Activated CD8-positive, alpha-beta T cell treated with anti-CD3 and anti-CD28 coated beads, Interleukin-2, amount 10 ng/mL, durations not matched to agents 7 days and 5 days (primary cell): ENCODE measurements at places on chromosomes 13 and 19. TPM values are rescaled to one million over a fixed set of nuclear protein-coding genes. Genes with fewer than 3 reads are reported as not detected.
A peak's percentile ranks its signal among the peaks of the same experiment; 100 is the strongest.

GRCh38 chr13:93959796-93960533 is 519.5 kb downstream of the DCT start:
- no peak for DNase-seq
- H3K4me1 ChIP-seq: no peaks in the 10 kb centered on the region
- no peak overlapping the region for H3K27ac ChIP-seq
- no peaks in the 10 kb centered on the region for H3K36me3 ChIP-seq
- no peak overlapping the region for H3K4me3 ChIP-seq
- H3K27me3 ChIP-seq: no peaks in the 10 kb centered on the region

GRCh38 chr19:55632463-55632834 is 8.1 kb upstream of the ZNF784 start:
- peaks cover 9% of the 10 kb centered on the region for H3K27me3 ChIP-seq
- H3K4me3 ChIP-seq: no peak overlapping the region
- peaks cover 15% of the 10 kb centered on the region for H3K36me3 ChIP-seq
- peak; percentile 95 for DNase-seq
- peaks cover 53% of the 10 kb centered on the region for H3K4me1 ChIP-seq
- peak overlapping the region; percentile 56 for H3K27ac ChIP-seq

- DNase-seq: no peak
- H3K4me3 ChIP-seq: no peak overlapping the region
- peaks cover 58% of the 10 kb centered on the region for H3K4me1 ChIP-seq
- no peaks in the 10 kb centered on the region for H3K27me3 ChIP-seq
- peaks cover 35% of the 10 kb centered on the region for H3K36me3 ChIP-seq
Measured at GRCh38 chr19:16381756-16382401, 57.3 kb downstream of the KLF2 start.

GRCh38 chr19:18345296-18345695 is 4.9 kb downstream of the PGPEP1 start:
- H3K27me3 ChIP-seq: no peaks in the 10 kb centered on the region
- H3K36me3 ChIP-seq: peaks cover 21% of the 10 kb centered on the region
- peaks cover 18% of the 10 kb centered on the region for H3K4me1 ChIP-seq
- H3K27ac ChIP-seq: no peak overlapping the region

- H3K36me3 ChIP-seq: no peaks in the 10 kb centered on the region
- peak; percentile 75 for DNase-seq
- no peaks in the 10 kb centered on the region for H3K4me1 ChIP-seq
- peaks cover 6% of the 10 kb centered on the region for H3K27me3 ChIP-seq
- no peak overlapping the region for H3K4me3 ChIP-seq
- H3K27ac ChIP-seq: no peak overlapping the region
Measured at GRCh38 chr13:48595431-48596429, 58.0 kb upstream of the CYSLTR2 start.

DNA sequence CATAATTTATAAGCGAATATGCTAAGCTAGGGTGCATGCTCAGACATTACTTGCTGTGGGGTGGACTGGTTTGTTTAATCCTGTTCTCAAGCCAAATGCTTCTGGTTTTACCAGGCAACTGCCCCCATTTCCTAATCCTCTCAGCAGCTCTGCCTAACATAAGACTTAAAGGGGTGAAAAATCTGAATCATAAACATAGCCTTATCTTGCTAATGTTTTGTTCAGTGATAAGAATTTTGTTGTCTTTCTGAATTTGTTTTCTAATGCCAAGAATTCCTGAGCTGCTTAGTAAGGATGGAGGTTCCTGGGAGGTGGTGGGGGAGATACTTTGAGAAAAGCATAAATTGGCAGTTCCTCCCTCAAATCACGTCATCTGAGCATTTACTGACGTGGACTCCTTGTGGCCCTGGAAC is 42.7 kb downstream of the ING1 start:
- no peak for DNase-seq
- H3K4me3 ChIP-seq: no peak overlapping the region
- H3K4me1 ChIP-seq: no peaks in the 10 kb centered on the region
- peaks cover 3% of the 10 kb centered on the region for H3K27me3 ChIP-seq
- H3K36me3 ChIP-seq: no peaks in the 10 kb centered on the region
- H3K27ac ChIP-seq: no peak overlapping the region

DNA sequence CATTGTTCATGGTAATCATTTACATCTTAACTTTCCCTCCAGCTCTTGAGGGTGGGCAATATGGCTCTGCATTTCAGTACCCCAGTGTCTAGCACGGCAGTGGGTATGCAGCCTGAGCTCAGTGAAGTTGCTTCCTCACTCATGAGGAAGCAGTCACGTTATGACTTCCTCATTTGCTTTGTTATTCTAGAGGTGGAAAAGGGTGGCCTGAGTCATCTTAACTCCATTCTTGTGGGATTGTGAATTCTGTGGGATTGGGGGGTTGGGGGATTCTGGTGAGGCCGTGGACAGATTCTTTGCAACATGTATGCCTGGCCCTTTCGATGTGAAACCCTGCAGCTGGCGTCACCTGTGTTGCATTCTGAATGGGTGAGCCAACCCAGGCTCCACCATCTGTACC is 406.7 kb upstream of the ZNF507 start:
- no peak for DNase-seq
- H3K27ac ChIP-seq: no peak overlapping the region
- H3K27me3 ChIP-seq: no peaks in the 10 kb centered on the region
- no peak overlapping the region for H3K4me3 ChIP-seq

DNA sequence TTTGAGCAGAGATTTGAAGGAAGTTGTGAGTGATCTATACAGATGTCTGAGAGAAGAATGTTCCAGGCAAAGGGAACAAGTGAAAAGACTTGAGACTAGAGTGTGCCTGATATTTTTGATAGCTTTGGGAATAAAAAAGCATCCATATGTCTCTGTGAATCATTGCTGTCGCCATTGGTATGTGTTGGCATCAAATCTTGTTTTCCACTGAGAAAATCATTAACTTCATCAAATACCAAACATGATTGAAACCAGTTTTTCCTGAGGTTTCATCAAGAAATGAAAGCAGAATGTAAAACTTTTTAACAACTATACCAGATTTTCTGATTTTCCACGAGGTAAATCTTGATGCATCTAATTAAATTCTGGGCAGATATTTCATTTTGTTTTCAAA is 862.6 kb downstream of the DIAPH3 start:
- no peak overlapping the region for H3K4me3 ChIP-seq
- H3K27ac ChIP-seq: no peak overlapping the region
- DNase-seq: no peak
- H3K4me1 ChIP-seq: no peaks in the 10 kb centered on the region
- no peaks in the 10 kb centered on the region for H3K27me3 ChIP-seq
- no peaks in the 10 kb centered on the region for H3K36me3 ChIP-seq

GRCh38 chr19:46787331-46788261 is 798 bp downstream of the SLC1A5 start:
- peak overlapping the region; percentile 96 for H3K27ac ChIP-seq
- peak overlapping the region; percentile 98 for H3K4me3 ChIP-seq

GRCh38 chr19:10069046-10069445 is 17.1 kb upstream of the SHFL start:
- H3K27ac ChIP-seq: no peak overlapping the region
- H3K4me1 ChIP-seq: peaks cover 13% of the 10 kb centered on the region
- no peaks in the 10 kb centered on the region for H3K27me3 ChIP-seq
- H3K36me3 ChIP-seq: no peaks in the 10 kb centered on the region

GRCh38 chr13:67063036-67063435 is 167.1 kb downstream of the PCDH9 start:
- H3K27ac ChIP-seq: no peak overlapping the region
- H3K4me1 ChIP-seq: no peaks in the 10 kb centered on the region
- H3K36me3 ChIP-seq: no peaks in the 10 kb centered on the region
- no peak overlapping the region for H3K4me3 ChIP-seq
- H3K27me3 ChIP-seq: no peaks in the 10 kb centered on the region

DNA sequence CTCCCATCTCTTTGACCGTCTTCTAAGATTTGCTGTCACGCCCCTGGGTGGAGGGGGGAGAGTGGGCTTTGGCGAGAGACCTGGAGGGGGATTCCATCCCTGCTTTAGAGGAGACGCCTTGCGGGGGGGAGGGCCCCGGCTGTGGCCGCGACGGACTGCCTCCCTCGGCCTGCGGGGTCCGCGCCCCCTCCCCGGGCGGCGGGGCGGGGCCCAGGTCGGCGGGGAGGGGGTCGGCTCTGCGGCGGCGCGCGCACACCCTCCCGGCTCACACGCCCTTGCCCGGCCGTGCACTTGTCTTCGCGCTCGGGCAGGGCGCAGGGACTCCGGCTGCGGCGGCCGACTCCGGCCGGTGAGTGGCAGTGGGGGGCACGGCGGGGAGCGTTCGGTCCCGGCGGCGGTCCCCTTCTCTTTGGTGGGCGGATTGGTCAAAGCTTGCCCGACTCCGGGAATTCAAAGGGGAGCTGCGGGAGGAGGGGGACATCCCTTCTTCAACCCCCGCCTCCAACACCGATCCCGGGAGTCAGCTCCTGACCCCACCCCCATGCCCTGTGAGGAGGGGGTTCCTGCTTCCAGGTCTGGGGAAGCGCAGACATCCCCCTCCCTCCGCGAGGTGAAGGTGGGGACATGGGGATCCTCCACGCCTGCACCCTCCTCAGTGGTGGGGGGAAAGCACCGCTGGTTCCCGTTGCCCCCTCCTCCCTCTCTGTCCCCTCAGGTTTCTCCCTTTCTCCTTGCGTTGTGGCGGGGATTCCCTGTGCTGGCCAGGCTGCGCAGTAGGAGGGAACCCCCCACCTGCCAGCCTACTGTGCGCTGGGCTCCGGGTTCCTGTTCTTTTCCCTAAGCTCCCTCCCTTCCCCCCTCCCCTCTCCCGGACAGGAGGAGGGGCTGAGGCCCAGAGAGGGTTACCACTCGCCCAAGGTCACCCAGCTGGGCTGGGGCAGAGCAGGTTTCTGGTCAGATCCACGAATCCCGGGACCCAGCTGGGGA is 14.6 kb upstream of the KCNN1 start:
- no peak overlapping the region for H3K4me3 ChIP-seq
- H3K4me1 ChIP-seq: peaks cover 31% of the 10 kb centered on the region
- H3K27me3 ChIP-seq: peaks cover 49% of the 10 kb centered on the region
- H3K36me3 ChIP-seq: no peaks in the 10 kb centered on the region
- no peak for DNase-seq

GRCh38 chr19:38975861-38976271 is 324 bp upstream of the FBXO17 start:
- no peaks in the 10 kb centered on the region for H3K36me3 ChIP-seq
- DNase-seq: no peak
- no peak overlapping the region for H3K27ac ChIP-seq
- H3K4me3 ChIP-seq: no peak overlapping the region
- H3K4me1 ChIP-seq: peaks cover 11% of the 10 kb centered on the region
- H3K27me3 ChIP-seq: peaks cover 25% of the 10 kb centered on the region

GRCh38 chr13:40160618-40161350 is 505.3 kb downstream of the COG6 start:
- no peaks in the 10 kb centered on the region for H3K36me3 ChIP-seq
- H3K27ac ChIP-seq: no peak overlapping the region
- H3K4me1 ChIP-seq: peaks cover 10% of the 10 kb centered on the region
- no peak for DNase-seq
- no peak overlapping the region for H3K4me3 ChIP-seq

DNA sequence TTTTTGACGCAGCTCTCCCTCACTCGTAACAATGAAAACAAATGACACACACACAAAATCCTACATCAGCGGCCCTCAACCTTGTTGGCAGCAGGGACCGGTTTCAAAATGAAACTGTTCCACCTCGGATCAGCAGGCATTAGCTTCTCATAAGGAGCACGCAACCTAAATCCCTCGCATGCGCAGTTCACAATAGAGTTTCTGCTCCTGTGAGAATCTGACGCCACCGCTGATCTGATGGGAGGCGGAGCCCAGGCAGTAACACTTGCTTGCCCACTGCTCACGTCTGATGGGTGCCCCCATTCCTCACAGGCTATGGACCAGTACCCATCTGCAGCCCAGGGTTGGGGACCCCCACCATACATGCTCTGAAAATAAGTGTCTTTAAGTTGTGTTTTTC is 43.4 kb downstream of the DHRS12 start:
- no peaks in the 10 kb centered on the region for H3K27me3 ChIP-seq
- H3K4me1 ChIP-seq: peaks cover 18% of the 10 kb centered on the region
- DNase-seq: no peak
- no peak overlapping the region for H3K4me3 ChIP-seq
- H3K36me3 ChIP-seq: peaks cover 8% of the 10 kb centered on the region
- H3K27ac ChIP-seq: no peak overlapping the region

- H3K4me3 ChIP-seq: no peak overlapping the region
- peaks cover 7% of the 10 kb centered on the region for H3K27me3 ChIP-seq
- DNase-seq: no peak
- peaks cover 6% of the 10 kb centered on the region for H3K4me1 ChIP-seq
- H3K27ac ChIP-seq: no peak overlapping the region
Measured at GRCh38 chr19:14770944-14771839, 7.2 kb downstream of the ADGRE2 start.

DNA sequence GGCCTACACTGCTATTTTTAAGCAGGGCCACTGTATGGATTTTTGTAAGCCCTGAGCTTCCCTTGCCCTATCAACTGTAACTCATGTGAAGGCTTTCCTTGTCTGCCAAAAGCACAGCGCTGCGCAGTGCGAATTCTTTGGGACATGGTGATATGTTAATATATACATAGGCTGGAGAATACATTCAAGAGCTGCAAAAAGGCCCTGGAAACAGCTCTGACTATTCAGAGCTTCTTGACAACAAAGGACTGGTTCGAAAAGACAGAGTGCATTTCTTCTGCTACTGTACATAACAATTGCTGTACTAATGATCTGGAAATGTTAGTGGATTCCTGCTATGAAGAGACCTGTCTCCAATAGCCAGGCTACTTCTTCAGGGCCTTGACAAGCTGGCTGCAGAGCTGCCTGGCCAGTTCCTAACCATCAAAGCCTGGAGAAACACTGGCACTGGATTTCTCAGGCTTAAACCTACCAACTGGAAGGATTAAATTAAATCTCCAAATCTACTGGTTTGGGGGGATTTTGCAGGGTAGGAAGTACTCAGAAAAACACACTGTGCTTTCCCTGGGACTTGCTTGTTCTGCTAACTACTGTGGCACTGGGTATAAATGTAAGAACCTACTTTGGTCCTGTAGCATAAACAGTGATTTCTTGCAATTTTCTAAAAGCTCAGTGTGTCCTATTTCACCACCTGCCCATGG is 246.9 kb downstream of the DNAJC15 start:
- peaks cover 8% of the 10 kb centered on the region for H3K27me3 ChIP-seq
- no peaks in the 10 kb centered on the region for H3K36me3 ChIP-seq
- no peak overlapping the region for H3K4me3 ChIP-seq
- H3K27ac ChIP-seq: no peak overlapping the region
- DNase-seq: no peak
- no peaks in the 10 kb centered on the region for H3K4me1 ChIP-seq

- H3K36me3 ChIP-seq: peaks cover 5% of the 10 kb centered on the region
- no peak for DNase-seq
- H3K4me3 ChIP-seq: no peak overlapping the region
- H3K4me1 ChIP-seq: peaks cover 9% of the 10 kb centered on the region
- no peak overlapping the region for H3K27ac ChIP-seq
Measured at GRCh38 chr13:99963816-99964339, 7.7 kb downstream of the ZIC5 start.

Gene ZNF93
- total RNA-seq: 17.9 TPM

Gene CRX
- total RNA-seq: not detected

Gene CCDC106
- total RNA-seq: 8.7 TPM

Gene TMEM86B
- total RNA-seq: 11.0 TPM

Gene FLT3LG
- total RNA-seq: 297 TPM

Gene CCDC194
- total RNA-seq: 4.7 TPM

Gene B3GNT3
- total RNA-seq: not detected

Gene GIPC3
- total RNA-seq: 0.31 TPM
